ENCODE measurements at places on chromosomes 3 and 15. TPM values are rescaled to one million over a fixed set of nuclear protein-coding genes. Genes with fewer than 3 reads are reported as not detected.

LRRC34 gene
- 2.7 TPM for total RNA-seq

RASGRP1 gene
- total RNA-seq, result 4.5 TPM

GRCh38 chr3:112097378-112097777 is 11.2 kb downstream of the C3orf52 start:
- DNase-seq, result no peak

DNA sequence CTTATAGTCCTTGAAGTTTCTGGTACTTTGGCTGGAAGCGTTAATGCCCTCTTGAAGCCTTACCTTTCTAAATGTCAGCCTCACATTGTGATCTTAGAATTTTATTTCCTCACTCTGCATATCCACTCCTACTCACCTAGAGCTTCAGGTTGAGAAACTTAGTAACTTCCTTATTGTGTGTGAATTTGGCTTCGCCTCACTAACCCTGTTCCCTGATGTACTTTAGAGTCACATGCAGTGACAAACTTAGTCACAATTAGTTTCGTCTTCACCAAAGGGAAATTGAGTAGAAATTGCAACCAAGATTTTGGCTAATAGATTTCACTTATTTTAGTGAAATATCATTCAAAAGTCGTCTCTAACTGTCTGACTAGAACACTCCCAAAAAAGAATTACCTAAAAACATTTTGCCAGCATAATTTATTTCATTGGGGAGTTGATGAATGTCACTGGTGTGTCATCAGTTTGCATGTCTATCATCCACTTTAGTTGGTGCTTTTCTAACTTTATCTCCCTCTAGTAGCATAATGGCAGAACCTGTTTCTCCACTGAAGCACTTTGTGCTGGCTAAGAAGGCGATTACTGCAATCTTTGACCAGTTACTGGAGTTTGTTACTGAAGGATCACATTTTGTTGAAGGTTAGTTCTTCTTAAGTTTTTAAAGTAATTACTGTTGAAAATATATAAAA is 960 bp downstream of the MFN1 start:
- DNase-seq, result no peak

DNA sequence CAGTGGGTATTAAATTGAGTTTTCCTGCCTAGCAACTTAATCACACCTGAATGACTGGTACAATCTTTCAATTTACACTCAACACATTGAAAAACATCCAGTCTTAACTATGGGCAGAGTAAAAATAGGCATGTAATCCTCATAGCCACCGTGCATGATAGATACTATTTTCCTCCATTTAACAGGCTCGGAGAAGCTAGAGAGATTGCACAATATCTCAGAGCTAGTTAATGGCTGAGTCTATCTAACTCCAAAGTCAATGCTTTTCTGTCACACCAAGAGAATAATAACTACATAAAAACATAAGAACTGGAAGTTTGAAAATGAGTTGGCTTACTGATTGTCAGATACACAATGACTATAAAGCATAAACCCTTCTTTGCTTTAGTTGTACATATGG is 36.8 kb downstream of the LSAMP start:
- no peak for DNase-seq

DNA sequence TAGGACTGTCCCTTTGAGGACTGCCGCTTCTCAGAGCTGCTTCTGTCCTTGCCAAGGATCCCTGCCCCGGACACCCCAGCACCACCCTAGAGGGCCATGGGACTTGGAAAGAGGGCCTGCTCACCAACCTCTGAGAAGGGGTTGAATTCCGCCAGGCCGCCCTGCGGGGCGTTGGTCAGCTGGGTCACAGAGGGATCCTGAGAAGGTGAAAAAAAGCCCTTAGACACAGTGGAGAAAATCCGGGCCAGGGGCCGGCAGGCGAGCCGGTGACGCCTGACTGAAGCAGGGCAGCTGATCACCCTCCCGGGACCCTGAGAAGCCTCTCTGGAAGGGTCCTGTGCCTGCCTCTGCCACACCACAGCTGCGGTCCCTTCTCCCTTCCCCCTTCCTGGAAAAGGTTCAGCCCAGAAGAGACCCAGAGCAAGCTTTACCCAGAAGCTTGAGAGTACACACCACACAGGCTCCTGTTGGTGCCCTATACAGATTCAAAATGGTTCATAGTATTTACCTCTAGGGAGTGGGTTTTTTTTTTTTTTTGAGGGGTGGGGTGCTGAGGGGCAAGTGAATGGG is 11.6 kb upstream of the ULK3 start:
- no peak for DNase-seq

- DNase-seq, result no peak
Observed at GRCh38 chr15:66126031-66126441, 127.5 kb downstream of the MEGF11 start.

GRCh38 chr3:155131104-155131503 is 51.0 kb downstream of the MME start:
- no peak for DNase-seq

DNA sequence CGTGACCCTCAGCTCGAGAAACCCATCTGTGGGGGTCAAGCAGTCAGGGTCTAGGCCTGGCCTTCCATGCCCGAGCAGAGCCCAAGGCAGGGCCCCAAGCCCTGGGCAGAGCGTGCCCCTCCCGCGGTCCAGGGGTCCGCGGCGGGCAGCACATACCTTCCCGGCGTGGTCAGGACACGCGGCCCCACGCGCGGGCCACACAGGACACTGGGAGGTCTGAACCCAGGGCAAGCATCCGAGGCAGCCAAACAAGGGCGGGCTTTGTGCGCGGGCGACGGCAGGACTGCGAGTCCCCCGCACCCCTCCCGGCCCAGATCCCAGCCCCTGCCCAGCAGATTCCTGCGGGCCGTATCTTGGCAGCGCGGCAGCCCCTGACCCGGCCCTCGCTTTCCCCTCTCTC is 61.6 kb upstream of the ACAN start:
- no peak for DNase-seq

- DNase-seq, result no peak
Observed at GRCh38 chr3:165874663-165875489, 37.7 kb upstream of the BCHE start.

- no peak for DNase-seq
Observed at GRCh38 chr3:16770792-16771191, 114.0 kb upstream of the PLCL2 start.

DNA sequence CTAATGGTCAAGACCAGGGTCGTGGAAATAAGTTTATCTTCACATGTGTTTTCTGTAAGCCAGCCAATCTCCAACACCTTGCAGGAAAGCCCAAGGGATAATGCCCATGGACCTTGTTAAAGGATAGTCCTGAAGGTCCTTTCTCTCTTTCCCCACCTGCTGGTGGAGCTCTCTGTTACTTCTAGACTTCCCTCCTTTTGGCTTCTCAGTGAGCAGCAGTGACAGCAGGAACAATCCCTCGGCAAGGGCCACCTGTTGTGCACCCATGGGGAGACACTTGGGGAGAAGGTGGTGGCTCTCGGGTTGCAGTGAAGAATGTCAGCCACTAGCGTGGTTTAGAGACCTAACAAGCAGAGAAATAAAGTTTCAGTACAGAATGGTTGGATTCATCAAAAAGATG is 84.0 kb upstream of the OSBPL11 start:
- DNase-seq, result no peak

Data from skin of body (tissue), 3 donors.